ENCODE measurements at places on chromosomes 11 and 22. TPM values are rescaled to one million over a fixed set of nuclear protein-coding genes. Genes with fewer than 3 reads are reported as not detected.

PRR33 gene
- 0.16 TPM for total RNA-seq

TRIM49 gene
- total RNA-seq, result not detected

MPZL3 gene
- 51.1 TPM for total RNA-seq

OLFML1 gene
- not detected for total RNA-seq

GAB2 gene
- total RNA-seq, result 1.4 TPM

CDC42EP2 gene
- 1.2 TPM for total RNA-seq

DAGLA gene
- not detected for total RNA-seq

VSTM5 gene
- total RNA-seq, result not detected

LRRC32 gene
- total RNA-seq, result 24.5 TPM

MB gene
- total RNA-seq, result not detected

F2 gene
- not detected for total RNA-seq
